Anterior cingulate cortex (tissue), 58 donors: ENCODE measurements at places on chromosomes 2 and 18.

- no peak for DNase-seq
These were observed 837.7 kb upstream of the SLC39A10 start for GRCh38 chr2:194819367-194819766.

DNA sequence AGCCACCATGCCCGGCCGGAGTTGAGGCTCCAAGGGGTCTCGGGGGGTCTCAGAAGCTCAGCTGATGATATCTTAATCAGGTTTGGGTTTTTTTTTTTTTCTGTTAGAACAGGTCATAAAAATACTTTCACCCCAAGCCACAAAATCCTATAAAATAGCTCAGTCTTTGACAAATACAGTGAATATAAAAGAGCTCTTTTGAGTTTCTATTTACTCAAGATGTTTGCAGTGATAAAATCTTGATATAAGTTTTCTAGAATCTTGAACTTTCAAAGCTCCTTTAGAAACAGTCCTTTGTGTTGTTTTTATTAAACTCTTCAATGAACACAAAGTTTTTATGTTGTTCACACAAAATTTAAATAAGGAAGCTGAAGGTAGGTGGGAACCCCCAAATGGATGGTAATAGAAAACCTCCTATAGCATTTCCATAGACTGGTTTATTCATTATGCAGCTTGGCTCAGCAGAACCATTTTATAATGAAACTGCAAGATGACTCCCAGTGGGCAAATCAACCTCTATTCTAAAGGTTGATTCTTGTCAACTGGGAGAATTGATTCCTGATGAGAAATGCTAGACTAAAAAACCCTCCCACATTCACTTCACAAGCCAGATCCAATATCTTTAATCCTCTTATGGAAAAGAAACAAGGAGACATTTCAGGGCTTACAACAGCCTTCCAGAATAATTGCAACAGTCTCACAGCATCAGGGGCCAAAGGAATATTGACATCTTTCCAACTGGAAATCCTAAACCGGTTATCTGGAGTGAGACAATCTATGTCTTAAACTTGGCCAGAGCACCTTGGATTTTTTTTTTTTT lies 13.6 kb upstream of the NARS1 start:
- DNase-seq: no peak

DNA sequence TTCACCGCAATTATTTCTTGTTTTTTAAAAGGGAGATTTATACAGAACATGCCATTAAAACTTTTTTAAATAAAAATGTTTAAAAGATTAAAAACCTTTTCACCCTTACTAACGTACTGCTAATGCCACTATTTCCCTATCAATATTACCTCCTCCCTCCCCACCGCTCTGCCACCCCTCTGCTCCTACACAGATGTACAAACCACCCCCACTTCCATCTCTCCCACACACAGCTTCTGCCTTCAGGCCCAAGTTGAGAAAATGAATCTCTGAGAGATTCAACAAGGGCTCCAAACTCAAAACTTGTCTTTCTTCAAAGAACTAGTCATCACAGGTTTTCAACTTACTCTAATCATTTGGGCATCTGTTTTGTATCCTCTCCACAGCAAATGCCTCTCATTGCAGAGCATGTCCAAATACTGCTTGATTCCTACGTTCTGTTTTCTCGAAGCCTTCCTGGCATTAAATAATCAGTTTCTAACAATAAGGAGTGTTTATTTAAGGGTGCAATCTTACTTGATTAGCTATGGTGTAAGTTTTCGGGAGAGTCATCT lies 32.1 kb downstream of the FARSB start:
- DNase-seq: no peak

GRCh38 chr2:105118960-105119359 lies 81.1 kb downstream of the MRPS9 start:
- no peak for DNase-seq

- DNase-seq: no peak
These were observed 22.7 kb downstream of the LBH start for GRCh38 chr2:30253873-30254684.

- DNase-seq: no peak
These were observed 308.3 kb downstream of the SETBP1 start for GRCh38 chr18:44988821-44989587.

- no peak for DNase-seq
These were observed 313.6 kb upstream of the ACVR2A start for GRCh38 chr2:147531269-147531668.
